HS-27A (cell line): ENCODE measurements at places on chromosomes 4 and X.

- no peak for DNase-seq
Measured at GRCh38 chr4:24770667-24771066, 24.7 kb upstream of the SOD3 start.

DNA sequence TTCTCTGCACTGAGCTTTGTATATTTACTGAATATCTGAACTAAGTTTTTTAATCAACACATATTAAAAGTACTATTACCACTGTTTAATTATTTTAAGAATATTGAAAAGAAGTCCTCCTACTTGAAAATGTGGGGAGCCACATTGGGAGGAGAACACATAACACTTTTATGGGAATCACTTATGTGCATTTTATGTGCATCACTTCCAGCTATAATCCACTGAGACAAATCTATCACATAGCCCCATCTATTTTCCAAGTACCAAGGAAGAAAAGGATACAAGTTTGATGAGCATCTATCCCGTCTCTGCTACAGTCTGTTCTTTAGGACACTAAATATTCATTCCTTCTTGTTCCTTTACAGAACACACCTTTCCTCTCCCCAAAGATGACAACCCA, 87.2 kb downstream of the IQCM start:
- DNase-seq, result no peak

DNA sequence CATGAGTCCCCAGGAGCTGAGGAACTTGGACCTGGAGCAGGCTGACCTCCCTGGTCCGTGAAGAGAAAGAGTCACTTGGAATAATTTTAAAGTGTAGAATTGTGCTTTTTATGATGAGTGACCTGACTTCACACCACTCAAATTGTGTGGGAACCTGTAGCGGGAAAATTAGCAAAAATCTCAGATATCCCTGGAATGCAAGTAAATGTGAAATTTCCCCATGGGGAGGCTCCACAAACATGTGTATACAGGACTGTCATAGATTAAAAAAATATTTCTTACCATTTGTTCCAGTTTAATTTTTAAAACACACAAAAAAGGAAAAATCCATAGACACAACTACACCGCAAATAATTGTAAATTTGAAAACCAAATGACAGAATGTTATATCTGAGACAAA, 1079.6 kb upstream of the PABPC4L start:
- peak; percentile 43 for DNase-seq

DNA sequence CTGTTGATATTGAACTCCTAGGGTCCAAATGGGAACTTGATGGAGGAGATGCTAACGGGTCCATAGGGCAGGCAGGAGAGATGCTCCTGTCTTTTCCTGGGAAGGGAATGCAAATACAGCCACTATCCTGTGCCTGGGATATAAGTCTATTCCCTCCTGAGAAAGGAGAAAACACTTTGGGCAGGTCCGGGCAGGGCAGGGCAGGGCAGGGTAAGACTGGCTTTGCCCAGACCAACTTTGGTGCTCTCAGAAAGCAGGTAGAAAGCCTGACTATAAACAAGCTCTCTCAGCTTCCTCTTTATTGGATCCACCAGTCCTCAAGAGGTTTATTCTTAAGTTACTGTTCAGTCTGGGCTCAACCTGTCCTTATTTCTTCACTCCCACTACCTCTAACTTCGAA, 232.3 kb downstream of the PTTG2 start:
- DNase-seq, result no peak

- DNase-seq, result peak; percentile 15
Measured at GRCh38 chr4:37685161-37685822, 884 bp downstream of the RELL1 start.

DNA sequence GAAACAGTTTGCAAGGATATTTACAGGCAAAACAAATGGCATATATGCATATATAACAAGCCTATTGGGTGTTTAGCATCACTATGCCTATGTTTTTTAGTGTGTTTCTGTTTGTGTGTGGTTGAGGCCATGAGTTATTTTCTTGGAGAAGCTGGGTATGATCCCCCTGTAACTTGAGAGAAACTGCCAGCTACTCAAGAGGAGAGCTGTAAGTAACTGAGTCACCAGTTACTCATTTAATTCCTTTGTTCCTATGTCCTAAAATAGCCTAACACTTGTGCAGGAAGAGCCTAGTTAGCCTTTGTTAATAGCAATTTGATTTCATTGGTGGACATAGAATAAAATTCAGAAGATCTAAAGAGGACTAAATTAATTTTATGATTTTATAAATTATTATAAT, 79.1 kb downstream of the PWWP3B start:
- DNase-seq, result no peak

- no peak for DNase-seq
Measured at GRCh38 chr4:172892300-172892699, 276.3 kb upstream of the GALNT7 start.

DNA sequence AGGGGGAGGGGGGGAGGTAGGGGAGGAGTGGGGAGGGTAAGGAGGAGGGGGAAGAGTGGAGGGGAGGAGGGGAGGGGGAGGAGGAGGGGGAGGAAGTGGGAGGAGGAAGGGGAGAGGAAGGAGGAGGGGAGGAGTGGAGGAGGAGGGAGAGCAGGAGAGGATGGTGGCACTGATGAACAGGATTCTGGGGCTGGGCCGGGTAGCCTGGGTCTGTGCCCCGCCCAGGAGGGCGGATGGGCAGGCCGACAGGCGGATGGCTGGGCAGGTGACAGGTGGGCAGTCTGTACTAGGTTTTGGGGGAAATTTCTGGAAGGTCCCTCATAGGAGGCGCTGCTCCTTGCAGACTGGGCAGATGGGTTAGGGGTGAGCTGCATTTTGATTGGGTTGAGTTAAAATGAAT, 66.0 kb upstream of the ADRA2C start:
- no peak for DNase-seq

GRCh38 chr4:138891631-138892031, 124.0 kb upstream of the NOCT start:
- no peak for DNase-seq

DNA sequence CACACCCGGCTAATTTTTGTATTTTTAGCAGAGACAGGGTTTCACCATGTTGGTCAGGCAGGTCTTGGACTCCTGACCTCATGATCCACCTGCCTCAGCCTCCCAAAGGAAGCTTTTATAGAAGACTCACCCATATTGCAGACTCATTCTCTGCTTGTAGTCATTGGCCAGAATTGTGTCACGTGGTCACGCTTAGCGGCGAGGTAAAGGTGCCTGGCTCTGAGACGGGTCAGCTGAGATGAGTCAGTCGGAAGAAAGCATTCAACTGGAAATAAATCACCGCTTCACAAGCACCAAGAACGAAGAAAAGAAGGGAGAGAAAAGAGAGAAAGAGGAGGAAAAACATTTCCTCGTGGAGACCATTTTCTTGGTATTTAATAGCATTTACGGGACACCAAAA, 218.8 kb upstream of the NOCT start:
- no peak for DNase-seq

DNA sequence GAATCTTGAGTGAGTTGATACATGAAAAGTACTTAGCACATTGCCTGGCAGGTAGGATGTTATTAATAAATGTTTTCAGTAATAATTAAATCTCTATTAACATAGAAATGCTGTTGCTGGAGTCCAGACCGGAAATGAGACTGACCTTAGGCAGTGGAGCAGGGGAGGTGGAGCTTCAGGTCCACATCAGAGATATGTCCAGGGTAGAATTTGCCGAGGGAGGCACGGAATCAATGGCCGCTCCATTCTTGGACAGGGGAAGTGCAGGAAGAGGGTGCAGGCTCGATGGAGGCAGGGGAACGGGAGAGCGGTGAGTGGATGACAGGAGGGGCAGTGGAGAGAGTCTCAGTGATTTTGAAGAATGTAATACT, 107.3 kb downstream of the GATB start:
- DNase-seq, result no peak

- no peak for DNase-seq
Measured at GRCh38 chrX:16199343-16199742, 32.1 kb downstream of the MAGEB17 start.

DNA sequence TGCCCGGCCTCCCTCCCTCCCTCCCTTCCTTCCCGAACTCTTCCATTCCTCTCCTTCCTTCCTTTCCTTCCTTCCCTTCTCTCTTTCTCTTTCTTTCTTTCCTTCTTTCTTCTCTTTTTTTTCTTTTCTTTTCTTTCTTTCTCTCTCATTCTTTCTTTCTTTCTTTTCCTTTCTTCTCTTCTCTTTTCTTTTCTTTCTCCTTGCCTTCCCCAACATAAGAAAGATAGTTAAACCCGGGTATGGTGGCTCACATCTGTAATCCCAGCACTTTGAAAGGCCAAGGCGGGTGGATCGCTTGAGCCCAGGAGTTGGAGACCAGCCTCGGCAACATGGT, 25.4 kb downstream of the NSD2 start:
- no peak for DNase-seq

GRCh38 chr4:15245006-15245530, 182.8 kb upstream of the C1QTNF7 start:
- DNase-seq, result no peak

DNA sequence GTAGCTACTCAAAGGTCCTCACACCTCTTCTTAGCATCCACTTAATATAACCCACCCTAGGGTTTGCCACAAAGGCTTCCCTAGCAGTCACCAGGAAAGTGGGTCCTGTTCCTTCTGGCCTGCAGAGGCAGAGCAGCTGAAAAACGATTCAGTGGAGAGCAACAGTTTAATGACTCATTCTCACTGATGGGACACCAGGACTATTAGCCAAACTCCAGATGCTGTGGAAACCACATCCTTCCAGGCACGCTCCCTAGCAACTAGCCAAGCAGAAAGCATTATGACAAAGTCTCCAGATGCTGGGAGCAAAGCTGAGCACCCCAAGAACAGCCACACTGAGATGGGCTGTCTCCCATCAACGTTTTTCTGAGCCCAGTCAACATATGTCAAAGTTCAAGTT, 30.3 kb upstream of the UTP14A start:
- no peak for DNase-seq

- no peak for DNase-seq
Measured at GRCh38 chr4:183905081-183905592, at the start of gene STOX2. Gene STOX2, plus strand, starts transcription at chr4:183905307. Its CDS starts 1,484 bp downstream, at chr4:183906791.

DNA sequence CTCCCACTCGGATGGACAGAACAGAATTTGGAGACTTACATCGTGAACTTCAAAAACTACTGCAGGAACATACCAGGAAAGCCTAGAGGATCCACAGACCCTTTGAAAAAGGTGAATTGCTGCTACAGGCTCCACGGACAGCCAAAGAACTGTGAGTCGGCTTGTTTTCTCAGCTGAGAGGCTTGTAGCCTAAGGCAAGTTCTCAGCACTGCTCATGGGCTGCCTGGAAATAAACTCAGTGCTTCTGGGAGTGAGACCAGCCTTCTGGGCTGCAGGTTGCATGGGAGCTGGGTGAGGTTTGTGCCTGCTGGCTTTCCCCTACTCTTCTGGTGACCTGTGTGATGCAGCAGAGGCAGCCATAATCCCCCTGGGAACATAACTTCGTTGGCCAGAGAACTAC, 1397.6 kb downstream of the FAM133A start:
- no peak for DNase-seq

DNA sequence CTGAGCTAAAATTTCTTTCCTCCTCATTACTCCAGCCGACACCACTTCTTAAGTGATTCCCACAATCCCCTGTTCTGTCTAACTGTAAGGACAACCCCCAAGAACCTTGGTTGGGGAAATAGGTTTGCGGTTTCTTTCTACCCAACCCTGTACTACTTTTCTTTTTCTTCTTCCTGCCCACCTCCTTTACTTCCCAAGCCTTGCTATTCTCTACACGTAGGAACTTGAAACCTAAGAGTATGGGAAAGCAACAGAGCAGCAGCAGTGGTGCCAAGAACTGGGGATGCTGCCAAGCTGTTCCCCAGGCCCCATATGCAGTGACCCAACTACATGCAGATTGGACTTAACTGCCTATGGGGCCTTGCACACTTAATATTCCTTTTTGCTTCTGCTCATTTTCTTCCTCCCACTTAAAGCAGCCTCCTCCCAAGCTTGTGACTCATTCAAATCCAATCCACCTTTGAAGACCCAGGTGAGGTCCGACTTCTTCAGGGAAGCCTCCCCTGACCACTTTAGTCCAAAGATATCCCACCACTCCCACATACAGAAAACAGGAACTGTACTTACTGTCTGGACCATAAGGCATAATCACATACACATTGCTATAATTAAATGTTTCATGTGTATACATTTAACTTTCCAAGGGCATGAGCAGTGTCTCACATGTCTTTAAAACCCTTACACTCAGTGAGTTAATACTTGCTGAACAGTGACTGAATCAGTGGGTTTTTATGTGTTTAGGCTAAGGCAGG, 1.7 kb downstream of the FAM120C start:
- no peak for DNase-seq

- DNase-seq, result no peak
Measured at GRCh38 chrX:128021566-128021965, 30.6 kb downstream of the ACTRT1 start.

GRCh38 chrX:155679715-155680114, 67.0 kb upstream of the TMLHE start:
- no peak for DNase-seq

DNA sequence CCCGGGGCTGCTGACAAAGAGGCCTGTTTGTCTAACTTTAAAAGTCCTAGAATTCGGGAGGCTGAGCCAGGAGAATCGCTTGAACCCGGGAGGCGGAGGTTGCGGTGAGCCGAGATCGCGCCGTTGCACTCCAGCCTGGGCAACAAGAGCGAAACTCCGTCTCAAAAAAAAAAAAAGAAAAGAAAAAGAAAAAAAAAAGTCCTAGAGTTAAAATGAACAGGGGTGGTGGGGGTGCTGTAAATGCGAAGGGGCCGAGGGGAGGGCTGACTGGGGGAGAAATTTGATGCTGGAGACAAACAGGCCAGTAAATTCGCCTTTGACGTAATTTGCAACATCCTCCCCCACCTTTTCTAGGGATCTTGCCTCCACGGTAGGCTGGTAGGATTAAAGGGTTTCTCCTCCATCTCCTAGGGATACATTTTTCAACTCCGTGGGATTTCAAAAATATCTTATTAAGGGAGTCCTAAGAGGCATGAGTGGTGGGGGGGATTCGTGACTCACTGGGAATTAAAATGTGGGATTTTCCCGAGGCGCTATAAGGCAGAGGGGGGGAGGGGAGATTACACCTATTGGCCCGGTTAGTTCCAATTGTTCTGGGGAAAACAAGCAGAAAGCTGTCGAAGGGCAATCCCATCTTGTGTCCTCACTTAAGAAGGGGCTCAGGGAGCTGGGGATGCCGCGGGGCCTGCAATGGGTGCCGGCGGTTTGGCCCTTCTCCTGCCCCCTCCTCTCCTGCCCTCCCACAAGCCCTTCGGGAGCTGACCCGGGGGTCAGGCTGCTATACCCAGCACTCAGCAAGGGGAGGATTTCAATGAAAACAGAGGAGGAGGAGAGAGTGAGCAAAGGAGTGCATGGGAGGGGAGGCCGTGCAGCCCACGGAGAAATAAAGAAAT, 3.0 kb upstream of the BCOR start:
- DNase-seq, result no peak

DNA sequence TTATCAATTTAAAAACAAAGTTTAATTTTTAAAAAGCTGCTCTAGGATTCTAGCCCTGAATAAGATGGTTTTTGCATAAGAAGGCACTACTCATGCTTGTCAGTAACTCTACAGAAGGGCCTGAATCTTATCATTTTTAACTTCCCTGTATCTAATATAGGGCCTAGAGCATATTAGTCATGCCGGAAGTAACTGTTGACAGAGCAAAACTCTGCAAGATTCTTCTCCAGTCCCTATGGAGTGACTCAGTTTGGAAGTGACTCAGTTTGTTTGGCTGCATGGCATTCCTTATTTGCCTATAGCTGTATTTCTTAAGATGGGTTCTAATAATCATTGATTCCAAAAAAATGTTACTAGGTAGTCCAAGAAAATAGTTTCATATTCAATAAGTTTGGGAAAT, 431.8 kb upstream of the HTR2C start:
- DNase-seq, result no peak
